ENCODE measurements at places on chromosomes 5 and 9. TPM values are rescaled to one million over a fixed set of nuclear protein-coding genes. Genes with fewer than 3 reads are reported as not detected.

Gene TLE1
- total RNA-seq: 25.9 TPM

Gene PCDHB13
- 0.42 TPM for total RNA-seq

Gene HTR1A
- total RNA-seq: not detected

Gene CCL21
- 2.2 TPM for total RNA-seq

Gene ZNF354B
- total RNA-seq: 8.3 TPM

DNA sequence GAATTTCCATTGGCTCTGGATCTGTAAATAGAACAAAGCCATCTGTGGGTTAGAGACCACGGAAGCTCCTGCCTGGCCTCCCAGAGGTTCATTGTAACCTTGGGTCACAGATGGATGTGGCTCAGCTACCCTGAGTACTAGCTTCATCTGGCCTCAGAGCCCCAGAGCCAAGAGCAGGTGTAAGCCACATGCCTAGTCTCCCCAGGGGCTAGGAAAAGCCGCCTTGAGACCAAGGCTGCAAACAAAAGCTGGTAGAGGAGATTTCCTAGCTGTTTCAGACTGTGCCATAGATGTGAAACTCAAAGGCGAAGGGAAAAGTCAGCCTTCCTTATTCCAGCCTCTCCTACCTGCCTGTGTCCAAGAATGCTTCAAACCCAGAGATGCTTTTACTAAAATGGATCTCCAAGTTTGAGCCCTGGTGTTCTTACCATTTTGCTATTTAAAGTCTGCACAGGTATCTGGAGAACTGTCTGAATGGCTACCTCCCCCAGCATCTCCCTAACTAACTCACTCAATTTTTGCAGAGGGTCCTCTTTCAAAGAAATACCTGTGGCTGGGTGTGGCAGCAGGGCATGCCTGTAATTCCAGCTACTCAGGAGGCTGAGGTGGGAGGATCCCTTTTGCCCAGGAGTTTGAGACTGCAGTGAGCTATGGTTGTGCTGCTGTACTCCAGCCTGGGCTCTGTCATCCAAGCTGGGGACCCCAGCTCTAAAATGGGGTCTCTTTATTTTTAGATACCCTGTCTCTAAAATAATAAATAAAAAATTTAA, 42.3 kb upstream of the MAP1B start:
- no peaks in the 10 kb centered on the region for H3K4me1 ChIP-seq
- H3K4me3 ChIP-seq: no peak overlapping the region
- H3K36me3 ChIP-seq: no peaks in the 10 kb centered on the region
- DNase-seq: no peak

- H3K27me3 ChIP-seq: no peaks in the 10 kb centered on the region
- H3K27ac ChIP-seq: no peak overlapping the region
- no peak for DNase-seq
- no peak overlapping the region for H3K4me3 ChIP-seq
These were observed 651.6 kb upstream of the RORB start for GRCh38 chr9:73845539-73845938.

DNA sequence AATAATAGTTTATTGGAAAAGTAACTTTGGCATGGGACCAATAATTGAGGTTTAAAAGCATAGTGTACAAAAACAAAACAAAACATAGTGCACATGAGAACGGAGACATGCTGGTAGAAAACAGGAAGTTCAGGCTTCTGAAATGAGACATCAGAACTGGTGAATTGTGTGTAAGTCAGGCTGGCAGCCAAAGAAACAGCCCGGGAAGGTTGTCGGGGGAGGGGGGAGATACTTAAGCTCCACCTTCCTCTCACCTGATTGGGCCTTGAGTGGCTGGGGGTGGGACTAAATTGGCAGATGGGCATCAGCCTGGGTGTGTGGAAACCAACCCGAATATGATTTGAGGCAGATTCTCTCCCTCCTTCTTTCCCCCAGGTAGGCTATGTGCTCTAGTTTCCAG, 256.3 kb downstream of the SMARCA2 start:
- H3K4me1 ChIP-seq: no peaks in the 10 kb centered on the region
- H3K4me3 ChIP-seq: no peak overlapping the region
- H3K36me3 ChIP-seq: no peaks in the 10 kb centered on the region
- H3K27ac ChIP-seq: no peak overlapping the region
- H3K27me3 ChIP-seq: no peaks in the 10 kb centered on the region

GRCh38 chr5:169243651-169244422, 57.1 kb downstream of the SLIT3 start:
- no peak overlapping the region for H3K27ac ChIP-seq
- H3K4me1 ChIP-seq: no peaks in the 10 kb centered on the region
- DNase-seq: no peak
- H3K4me3 ChIP-seq: no peak overlapping the region
- H3K36me3 ChIP-seq: no peaks in the 10 kb centered on the region

DNA sequence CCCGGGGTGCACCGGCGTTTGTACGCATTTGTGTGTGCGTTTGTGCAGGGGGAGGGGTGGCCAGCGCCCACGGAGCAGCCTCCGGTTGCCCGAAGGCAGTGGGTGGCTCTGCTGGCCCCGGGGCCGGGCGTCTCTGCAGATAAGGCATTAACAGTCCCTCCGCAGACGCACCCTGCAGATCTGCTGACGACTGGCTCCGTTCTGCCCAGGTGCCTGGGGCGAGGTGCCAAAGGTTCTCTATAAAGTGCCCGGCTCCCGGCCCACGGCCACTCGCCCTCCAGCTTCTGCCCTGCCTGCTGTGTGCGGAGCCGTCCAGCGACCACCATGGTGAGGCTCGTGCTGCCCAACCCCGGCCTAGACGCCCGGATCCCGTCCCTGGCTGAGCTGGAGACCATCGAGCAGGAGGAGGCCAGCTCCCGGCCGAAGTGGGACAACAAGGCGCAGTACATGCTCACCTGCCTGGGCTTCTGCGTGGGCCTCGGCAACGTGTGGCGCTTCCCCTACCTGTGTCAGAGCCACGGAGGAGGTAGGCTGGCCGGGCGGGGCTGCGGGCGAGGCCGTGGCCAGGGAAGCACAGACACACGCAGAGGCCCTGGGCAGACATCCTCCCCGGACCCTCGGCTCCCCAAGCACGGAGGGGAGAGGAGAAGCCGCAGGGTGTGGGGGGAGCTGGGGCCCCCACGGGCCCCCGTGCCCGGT, at the start of gene SLC6A19:
SLC6A19 (plus strand) TSS at position 269 of the 699 bp plus-strand sequence; CDS start at position 325, 56 bp downstream.
- no peaks in the 10 kb centered on the region for H3K36me3 ChIP-seq
- no peaks in the 10 kb centered on the region for H3K27me3 ChIP-seq
- H3K4me3 ChIP-seq: no peak within 1 kb of the TSS
- peak; percentile 58 for DNase-seq

- no peaks in the 10 kb centered on the region for H3K36me3 ChIP-seq
- no peaks in the 10 kb centered on the region for H3K27me3 ChIP-seq
- H3K4me3 ChIP-seq: no peak overlapping the region
- no peak overlapping the region for H3K27ac ChIP-seq
These were observed 296.3 kb upstream of the NMUR2 start for GRCh38 chr5:152701305-152701949.

DNA sequence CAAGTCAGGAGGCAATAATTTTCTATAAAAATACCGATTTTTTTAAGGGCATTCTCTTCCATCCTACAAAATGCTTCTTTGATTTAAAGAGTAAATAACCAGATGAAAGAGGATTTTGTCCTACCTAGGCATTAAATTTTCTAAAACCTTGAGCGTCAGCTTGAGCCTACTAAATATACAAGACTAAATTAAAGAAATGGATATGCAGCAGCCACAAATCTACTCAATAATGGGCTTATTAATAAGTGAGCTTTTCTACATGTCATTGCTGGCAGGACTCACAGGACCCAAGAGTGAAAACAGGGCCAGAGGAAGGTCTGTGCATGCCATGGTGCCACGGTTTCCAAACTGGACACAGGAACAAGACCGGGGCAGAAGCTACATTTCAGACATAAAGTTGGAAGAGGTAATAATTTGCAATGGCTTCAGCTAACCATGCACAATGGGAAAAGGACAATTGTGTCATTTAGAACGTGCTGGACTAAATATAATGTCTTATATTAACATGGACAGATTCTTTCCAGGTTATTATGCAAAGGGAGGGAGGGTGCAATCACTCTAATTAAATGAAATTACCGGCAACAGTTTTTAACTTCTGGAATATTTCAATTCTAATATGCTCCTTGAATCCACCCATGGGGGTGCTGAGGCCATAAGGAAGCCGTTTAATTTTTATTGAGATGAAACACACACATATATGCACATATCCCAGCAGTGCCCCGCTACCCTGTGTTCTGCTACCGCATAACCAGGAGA, 5.2 kb downstream of the WHRN start:
- no peaks in the 10 kb centered on the region for H3K4me1 ChIP-seq
- H3K27me3 ChIP-seq: no peaks in the 10 kb centered on the region
- DNase-seq: no peak
- H3K36me3 ChIP-seq: no peaks in the 10 kb centered on the region
- H3K4me3 ChIP-seq: no peak overlapping the region
- no peak overlapping the region for H3K27ac ChIP-seq

GRCh38 chr9:84697509-84698114, 28.1 kb downstream of the NTRK2 start:
- H3K27ac ChIP-seq: no peak overlapping the region
- H3K36me3 ChIP-seq: no peaks in the 10 kb centered on the region
- H3K4me1 ChIP-seq: no peaks in the 10 kb centered on the region
- peak; percentile 56 for DNase-seq
- H3K27me3 ChIP-seq: no peaks in the 10 kb centered on the region

DNA sequence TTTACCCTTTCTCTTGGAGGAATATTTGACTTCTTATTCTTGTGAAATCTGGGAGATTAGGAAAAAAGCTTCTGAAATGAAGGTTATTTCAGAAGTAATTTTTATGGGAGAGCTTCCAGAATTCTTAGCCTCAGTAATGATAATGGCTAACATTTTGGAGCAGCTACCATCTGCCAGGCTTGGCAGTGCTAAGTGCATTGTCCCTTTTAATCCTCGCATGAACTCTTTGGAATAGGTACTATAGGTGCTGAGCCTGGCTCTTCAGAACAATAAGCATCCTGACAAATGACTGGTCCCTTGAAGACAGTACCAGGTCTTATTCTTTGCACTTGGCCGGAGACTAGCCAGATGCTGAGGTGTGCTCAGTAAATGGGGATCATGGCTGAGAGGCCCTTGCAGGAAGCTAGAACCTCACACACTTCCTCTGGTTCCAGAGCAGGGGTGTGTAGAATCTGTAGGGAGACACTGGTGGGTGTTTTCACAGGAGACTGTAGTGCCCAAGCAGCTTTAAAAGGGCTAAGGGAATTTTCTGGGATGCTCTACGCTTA, 90.7 kb downstream of the RCL1 start:
- H3K4me3 ChIP-seq: no peak overlapping the region
- no peaks in the 10 kb centered on the region for H3K4me1 ChIP-seq
- H3K27ac ChIP-seq: no peak overlapping the region
- no peaks in the 10 kb centered on the region for H3K27me3 ChIP-seq
- H3K36me3 ChIP-seq: no peaks in the 10 kb centered on the region

DNA sequence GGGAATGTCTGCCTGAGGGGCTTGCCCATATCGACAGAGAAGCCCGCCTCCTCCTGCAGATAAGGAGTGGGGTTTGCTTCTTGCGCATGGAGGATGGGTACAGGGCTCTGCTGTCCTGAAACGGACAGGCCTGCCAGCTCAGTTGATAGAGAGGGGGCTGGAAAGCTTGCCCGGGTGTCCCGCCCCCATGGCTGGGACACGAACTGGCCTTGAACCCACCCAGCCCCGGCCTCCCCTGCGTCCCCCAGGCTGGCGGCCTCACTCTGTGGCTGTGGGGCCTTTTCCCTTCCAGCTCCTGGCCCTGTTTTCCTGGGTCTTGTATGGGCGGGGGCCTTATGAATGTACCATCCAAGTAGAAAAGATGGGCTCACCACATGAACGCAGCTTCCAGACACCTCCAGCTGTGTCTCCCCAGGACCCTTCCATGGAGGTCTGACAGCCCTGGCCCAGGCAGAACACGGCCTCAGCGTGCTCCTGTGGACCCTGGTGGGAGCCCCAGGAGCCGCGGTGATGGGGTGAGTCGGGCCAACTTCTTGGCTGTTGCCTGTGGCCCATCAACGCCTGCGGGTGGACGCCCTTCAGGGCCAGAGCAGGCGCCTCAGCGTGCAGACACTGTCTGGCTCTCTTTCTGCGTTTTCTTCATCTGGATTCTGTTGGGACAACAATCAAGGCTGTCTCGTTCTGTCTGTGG, 15.9 kb upstream of the SLC2A6 start:
- DNase-seq: no peak
- no peak overlapping the region for H3K27ac ChIP-seq
- no peak overlapping the region for H3K4me3 ChIP-seq
- no peaks in the 10 kb centered on the region for H3K27me3 ChIP-seq

DNA sequence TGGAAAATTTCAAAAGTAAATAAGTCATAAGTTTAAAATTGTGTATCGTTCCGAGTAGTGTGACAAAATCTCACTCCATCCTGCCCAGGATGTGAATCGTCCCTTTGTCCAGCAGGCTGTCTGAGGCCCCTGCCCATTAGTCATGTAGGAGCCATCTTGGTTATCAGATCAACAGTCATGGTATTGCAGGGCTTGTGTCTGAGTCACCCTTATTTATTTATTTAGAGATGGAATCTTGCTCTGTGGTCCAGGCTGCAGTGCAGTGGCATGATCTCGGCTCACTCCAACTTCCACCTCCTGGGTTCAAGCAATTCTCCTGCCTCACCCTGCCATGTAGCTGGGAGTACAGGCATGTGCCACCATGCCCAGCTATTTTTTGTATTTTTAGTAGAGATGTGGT, 30.2 kb downstream of the ITGA2 start:
- no peaks in the 10 kb centered on the region for H3K4me1 ChIP-seq
- H3K4me3 ChIP-seq: no peak overlapping the region
- H3K27ac ChIP-seq: no peak overlapping the region
- no peak for DNase-seq

DNA sequence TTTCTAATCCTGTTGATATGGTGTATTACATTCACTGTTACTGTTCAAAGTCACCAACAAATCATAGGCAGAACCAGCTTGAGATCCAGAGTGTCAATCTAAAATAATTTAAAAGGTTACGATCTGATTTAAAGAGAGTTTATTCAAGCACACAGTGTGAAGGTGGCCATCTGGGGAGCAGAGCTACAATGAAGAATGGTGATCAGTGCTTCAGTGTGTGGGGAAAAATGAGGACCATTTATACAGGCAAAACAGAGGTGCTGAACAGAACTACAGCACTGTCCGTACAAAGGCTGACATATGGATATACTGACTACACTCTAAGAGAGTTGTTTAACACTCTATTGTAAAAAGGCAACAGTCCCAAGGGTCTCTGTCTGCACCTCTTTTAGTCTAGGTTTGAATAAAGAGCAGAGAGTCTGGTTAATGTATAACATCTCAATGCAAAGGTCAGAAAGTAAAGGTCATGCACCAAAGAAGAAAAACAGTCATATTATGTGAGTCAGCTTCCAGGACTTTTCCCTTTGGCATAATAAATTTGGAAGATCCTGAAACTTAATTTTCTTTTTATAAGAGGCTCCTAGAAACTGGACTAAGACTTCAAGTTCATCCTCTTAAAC, 29.7 kb upstream of the TDRD7 start:
- H3K36me3 ChIP-seq: no peaks in the 10 kb centered on the region
- no peak for DNase-seq
- no peaks in the 10 kb centered on the region for H3K27me3 ChIP-seq
- H3K4me3 ChIP-seq: peak overlapping the region; percentile 16

DNA sequence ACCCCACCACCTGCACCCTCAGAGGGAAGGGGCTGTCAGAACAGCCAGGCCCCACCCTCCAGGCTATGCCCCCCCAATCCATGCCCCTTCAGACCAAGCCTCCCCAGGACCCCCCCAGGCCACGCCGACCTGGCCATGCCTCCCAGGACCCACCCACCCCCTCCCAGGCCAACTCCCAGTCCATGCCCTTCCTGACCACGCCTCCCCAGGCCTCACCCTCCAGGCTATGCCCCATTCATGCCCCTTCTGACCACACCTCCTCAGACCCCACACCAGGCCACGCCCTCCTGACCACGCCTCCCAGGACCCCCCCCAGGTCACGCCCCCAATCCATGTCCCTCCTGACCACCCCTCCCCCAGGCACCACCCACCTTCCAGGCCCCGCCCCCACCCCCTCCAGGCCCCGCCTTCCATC, 27.6 kb downstream of the TPPP start:
- no peak for DNase-seq
- H3K4me3 ChIP-seq: no peak overlapping the region
- no peaks in the 10 kb centered on the region for H3K36me3 ChIP-seq
- H3K4me1 ChIP-seq: peaks cover 16% of the 10 kb centered on the region
